ENCODE measurements at places on chromosomes 13 and 19.

- DNase-seq, result no peak
Observed at GRCh38 chr19:31139871-31140505, 209.2 kb downstream of the TSHZ3 start.

- no peak for DNase-seq
Observed at GRCh38 chr13:97390941-97391600, 42.9 kb upstream of the RAP2A start.

DNA sequence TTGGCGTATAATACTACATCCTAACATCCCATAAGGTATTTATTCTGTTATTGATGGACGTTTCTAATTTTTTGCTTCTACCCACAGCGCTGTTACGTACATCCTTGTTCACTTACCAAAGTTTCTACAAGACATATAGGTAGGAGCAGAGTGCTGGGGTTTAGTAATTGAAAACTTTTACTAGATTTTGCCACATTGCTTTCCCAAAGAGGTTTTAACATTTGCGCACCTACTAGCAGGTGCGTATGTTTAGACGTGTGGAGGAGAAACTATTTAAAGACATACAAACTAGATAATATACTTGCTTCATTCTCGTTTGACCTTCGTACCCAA is 559 bp upstream of the RPL21 start:
- no peak for DNase-seq

- no peak for DNase-seq
Observed at GRCh38 chr13:49607761-49608160, 20.5 kb upstream of the ARL11 start.

- no peak for DNase-seq
Observed at GRCh38 chr13:65595916-65596315, 1634.2 kb downstream of the PCDH9 start.

GRCh38 chr19:4088975-4089374 is 22.3 kb upstream of the ZBTB7A start:
- no peak for DNase-seq

DNA sequence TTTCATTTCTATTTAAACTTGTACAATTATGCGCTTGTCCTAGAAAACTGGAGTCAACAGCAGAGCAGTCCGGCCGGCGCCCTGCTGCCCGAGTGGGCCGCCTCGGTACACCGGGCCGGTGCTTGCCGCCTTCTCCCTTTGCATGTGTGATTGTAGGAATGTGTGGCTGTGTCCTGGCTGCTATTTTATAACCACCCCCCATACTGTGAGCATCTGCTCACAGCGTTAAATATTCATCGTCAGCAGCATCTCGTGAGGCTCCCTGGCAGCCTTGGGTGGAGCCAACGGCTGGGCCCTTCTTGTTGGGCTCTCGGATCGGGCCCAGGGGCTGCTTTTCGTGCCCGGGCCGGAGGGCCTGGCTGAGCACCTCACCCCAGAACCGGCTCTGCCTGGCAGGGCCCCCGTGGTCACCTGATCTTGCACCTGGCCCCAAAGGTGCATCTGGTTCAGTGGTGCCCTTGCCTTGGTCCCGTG is 10.6 kb downstream of the PIAS4 start:
- DNase-seq, result no peak

DNA sequence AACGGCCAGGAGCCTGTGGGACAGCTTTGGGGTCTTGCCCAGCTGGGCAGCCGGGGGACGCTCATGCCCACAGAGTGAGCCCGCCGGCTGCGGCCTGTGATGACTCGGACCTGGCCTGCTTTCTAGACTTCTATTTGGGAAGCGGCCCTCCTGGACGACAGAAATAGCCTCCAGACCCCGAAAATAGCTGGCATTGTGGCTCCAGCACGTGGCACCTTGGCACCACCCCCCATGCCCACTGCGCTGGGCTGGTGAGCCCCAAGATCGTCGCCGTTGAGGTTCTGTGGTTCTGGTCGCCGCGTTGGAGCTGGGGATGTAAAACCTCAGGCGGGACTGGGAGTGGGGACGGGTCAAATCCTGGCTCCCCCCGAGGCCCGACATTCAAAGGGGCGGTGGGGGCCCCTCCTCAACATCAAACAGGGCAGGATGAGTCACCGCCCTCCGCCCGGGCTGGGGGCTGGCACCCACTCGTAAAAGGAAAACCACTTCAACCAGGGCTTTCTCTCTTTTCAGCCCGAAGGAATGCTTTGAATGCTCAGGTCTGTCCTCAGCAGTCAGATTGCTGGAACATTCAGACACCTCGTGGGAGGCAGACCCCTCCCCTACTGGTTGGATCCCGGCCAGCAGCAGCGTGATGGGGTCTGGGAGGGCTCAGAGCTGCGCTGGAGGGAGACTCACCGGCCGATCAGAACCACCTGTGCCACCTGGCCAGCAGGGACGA is 42.1 kb downstream of the GADD45B start:
- DNase-seq, result no peak

DNA sequence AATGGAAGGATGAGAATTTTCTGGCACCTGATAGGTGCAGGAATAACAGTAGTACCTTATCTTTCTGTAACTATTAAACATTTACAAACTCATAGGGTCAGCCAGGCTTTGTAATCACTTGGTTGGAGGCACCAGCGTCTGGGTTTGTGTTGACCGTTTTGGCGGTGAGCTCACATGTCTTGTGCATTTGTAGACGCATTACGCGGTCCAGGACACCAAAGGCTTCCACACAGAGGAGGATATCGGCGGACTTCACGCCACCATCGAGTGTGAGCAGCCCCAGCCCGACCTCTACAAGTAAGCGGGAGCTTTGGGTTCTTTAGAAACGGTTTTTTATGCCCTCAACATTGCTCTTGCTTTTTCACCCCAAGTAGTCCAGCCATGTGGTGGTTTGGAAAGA is 129.3 kb downstream of the ATP11A start:
- DNase-seq, result no peak

- DNase-seq, result no peak
Observed at GRCh38 chr19:29882719-29883105, 59.3 kb upstream of the URI1 start.

GRCh38 chr13:46332772-46333171 is 54.3 kb downstream of the RUBCNL start:
- no peak for DNase-seq

GRCh38 chr19:47447470-47448359 is 24.0 kb downstream of the SLC8A2 start:
- peak; percentile 42 for DNase-seq

DNA sequence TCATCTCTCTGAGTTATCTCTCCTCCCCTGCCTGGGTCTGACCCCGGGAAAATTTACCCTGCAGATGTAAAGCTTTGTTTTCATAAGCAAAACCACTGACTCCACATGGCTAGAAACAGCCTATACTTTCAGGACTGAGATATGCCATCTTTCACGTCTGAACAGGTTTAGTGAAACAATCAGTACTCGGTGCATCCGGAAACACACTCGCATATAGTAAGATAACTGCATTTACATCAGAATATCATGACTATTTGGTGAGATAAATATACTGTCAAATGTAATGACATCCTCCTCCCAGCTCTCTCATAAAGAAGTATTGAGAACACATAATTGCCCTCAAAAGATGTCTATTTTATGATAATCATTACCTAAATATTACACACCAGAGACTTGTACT is 172.8 kb downstream of the EFNB2 start:
- no peak for DNase-seq

- no peak for DNase-seq
Observed at GRCh38 chr13:113742445-113743120, 16.4 kb upstream of the TMEM255B start.

GRCh38 chr13:48110931-48111721 is 16.2 kb upstream of the MED4 start:
- no peak for DNase-seq

GRCh38 chr19:13604902-13605586 is 98.8 kb upstream of the CACNA1A start:
- no peak for DNase-seq

GRCh38 chr13:101307181-101307701 is 109.1 kb downstream of the NALCN start:
- no peak for DNase-seq

- no peak for DNase-seq
Observed at GRCh38 chr13:100565286-100565685, 23.3 kb downstream of the GGACT start.

DNA sequence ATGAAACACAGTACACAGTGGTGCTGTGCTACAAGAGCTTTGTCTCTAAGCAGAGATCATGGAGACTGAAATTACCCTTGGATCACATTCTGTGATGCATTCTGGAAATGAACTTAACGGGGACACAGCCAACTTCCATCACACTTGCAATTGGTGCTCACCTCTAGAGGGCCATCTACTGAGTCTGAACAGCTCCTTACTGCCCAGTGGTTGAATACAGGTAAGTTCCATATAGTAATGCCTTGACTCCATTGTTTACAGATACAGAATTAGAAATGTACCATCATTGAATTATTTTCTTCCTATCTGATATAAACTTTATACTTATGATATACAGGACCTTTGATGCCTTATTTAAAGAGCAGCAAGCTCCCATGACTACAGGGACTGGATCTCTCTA is 686.4 kb downstream of the PCDH9 start:
- DNase-seq, result no peak

DNA sequence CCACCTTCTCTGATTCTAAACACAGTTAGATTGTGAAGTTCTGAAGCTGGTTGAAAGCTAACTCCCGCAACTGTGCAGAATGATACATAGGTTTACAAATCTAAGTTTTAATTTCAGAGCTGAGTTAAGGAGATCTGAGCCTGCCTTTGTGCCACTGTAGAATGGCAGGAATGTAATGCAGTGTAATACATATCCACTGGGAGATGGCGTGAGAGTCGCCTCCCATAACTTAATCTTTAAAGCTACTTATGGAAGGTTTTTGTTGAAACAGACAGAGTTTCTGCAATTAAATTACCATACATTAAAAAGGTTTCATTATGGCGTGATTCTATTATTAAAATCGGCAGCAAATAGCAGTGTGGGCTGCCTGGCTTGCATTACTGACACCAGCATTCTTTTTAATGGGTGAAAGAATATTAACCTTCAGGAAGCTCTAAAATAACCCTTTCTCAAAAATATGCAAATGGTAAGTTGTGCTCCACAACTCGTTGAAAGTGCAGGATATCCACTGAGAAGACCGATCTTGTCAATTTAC is 257.4 kb downstream of the OLFM4 start:
- DNase-seq, result no peak

GRCh38 chr13:38844581-38844980 is 146.1 kb downstream of the STOML3 start:
- no peak for DNase-seq

GRCh38 chr19:35861640-35862160 is 5.0 kb downstream of the KIRREL2 start:
- no peak for DNase-seq

DNA sequence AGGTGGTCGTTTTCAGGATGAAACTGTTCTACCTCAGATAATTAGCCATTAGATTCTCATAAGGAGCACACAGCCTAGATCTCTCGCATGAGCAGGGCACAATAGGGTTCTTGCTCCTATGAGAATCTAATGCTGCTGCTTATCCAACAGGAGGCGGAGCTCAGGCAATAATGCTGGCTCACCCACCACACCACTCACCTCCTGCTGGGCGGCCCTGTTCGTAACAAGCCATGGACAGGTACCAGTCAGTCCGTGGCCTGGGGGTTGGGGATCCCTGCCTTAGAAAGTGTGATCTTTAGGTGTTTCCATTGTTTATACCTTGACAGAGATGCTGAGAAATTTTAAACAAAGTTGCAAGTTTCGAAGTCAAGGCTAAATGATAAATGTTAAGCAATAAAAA is 344.6 kb upstream of the HTR2A start:
- DNase-seq, result no peak

DNA sequence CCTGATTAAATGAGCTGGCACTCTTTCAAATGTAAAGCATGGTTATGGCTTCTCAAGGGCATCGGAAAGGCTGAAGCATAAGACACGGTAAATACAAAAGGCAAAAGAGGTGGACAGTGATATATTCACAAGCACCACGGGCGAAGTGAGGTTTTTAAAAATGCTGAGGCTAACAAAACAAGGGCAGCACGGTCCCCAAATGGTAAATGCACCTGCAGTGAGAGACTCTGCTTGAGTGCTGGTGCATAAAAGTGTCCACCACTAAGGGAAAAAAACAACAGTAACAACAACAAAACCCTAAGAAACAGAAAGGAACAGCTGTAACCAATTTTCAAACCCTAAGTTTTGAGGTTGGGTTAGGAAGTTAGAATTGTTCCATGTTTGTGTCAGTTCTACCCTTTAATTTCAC is 234.9 kb downstream of the PCDH9 start:
- DNase-seq, result no peak

DNA sequence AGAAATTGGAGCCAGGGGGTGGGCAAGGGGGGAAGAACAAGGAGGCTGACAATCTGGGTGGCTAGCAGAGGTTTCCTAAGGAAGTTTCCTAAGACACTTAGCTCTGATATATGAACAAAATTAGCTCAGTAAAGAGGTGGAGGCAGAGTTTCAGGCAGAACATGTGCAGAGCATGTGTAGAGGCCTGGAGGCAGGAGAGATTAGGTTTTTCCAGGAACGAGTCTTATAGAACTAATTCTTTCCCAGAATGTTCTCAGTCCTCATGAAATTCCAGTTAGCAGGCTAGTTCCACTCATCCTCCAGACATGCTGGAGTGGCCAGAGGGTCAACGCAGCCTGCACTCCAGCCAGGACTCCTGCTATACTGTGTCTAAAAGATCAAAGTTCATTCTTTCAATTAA is 184.7 kb downstream of the LACC1 start:
- DNase-seq, result no peak

DNA sequence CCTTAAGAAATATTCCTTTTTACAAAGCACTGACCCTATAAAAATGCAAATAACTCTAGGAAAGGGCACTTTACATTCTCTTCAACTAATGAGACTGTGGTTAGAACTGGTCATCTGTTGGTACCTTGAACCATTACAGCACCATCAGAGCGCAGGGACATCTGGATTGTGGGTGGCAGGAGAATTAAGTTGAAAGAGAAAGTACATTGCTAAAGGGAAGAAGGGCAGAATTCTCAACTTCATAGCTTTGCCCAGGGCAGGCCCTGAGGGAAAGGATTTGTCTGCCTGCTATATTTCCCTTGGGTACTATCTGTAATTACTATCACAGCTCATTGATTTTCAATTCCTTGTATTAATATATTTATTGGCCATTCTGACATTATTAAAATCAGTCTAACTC is 196.8 kb downstream of the KLF12 start:
- DNase-seq, result no peak

GRCh38 chr13:49165798-49166752 is 54.1 kb upstream of the MLNR start:
- no peak for DNase-seq

DNA sequence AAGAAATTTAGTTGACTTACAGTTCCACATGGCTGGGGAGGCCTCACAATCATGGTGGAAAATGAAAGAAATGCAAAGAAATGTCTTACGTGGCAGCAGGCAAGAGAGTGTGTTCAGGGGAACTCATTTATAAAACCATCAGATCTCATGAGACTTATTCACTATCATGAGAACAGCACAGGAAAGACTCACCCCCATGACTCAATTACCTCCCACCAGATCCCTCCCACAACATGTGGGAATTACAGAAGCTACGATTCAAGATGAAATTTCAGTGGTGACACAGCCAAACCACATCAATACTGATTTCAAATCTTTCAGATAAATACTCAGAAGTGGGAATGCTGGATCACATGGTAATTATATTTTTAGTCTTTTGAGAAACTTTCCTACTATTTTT is 1357.9 kb downstream of the SLITRK5 start:
- DNase-seq, result no peak

All from stimulated activated CD4-positive, alpha-beta T cell treated with anti-CD3 and anti-CD28 coated beads, TNF-alpha, amount 100 ng/mL, for 1 hour (primary cell).